ENCODE measurements at places on chromosomes 5 and 9.

GRCh38 chr5:136213919-136214493 is 21.0 kb upstream of the SMIM32 start:
- no peak for DNase-seq

DNA sequence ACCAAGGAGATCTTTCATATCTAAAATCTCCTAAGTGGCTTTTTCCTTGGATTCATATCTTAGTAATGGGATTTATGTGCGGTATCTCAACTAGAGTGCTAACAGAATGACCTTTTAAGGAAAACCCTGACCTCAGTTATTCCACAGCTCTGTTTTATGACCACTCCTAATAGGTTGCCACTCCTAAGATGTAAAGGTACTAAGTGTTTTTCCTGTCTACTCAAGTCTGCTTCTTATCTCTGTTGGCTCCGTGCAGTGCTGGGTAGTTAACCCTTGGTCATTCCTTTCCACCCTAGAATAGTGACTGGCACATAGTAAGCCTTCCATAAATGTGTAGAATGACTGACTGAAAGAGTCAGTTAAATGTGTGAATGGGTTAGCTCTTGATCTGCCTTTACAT is 161.4 kb downstream of the DOCK2 start:
- DNase-seq: no peak

GRCh38 chr9:125761676-125762450 is 14.7 kb downstream of the PBX3 start:
- no peak for DNase-seq

- DNase-seq: no peak
Observed at GRCh38 chr5:14590949-14591348, 9.4 kb downstream of the OTULINL start.

DNA sequence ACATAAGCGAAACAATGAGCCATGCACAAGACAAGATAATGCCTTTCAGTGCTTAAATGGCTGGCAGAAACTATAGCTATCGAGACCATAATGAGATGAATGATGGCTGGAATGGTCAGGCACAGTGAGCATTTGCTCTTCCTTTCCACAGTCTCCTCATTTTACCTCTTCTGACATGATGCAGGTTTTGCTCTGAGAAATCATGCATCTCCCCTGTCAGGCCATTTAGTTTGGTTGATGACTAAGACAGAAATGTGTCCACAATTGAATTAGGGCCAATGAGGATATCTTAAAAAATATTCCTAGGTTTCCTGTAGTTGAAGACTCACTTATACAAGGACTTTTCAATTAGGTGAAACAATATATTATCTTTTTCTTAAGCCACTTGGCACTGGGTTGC is 475.1 kb downstream of the TMEM232 start:
- no peak for DNase-seq

- no peak for DNase-seq
Observed at GRCh38 chr5:20572614-20573013, 584.6 kb upstream of the CDH18 start.

GRCh38 chr5:149262315-149262714 is 9.3 kb upstream of the AFAP1L1 start:
- DNase-seq: no peak

DNA sequence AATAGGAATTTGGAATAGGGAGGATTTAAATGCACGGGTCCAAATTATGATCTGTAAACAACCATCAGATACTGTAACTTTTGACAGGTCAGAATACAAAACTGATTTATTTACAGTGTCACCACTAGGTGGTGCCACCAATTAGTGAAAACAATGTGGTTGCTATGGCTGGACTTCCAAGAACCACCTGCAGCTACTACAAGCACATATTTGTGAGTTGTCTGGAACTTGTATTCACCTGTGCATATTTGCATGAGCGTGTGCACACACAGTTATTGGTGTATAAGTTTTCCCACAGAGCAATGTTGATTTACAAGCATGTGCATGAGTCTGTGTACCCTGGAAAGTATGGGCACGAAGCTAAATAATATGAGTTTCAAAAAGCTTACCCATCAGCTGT is 3.0 kb upstream of the HRCT1 start:
- no peak for DNase-seq

DNA sequence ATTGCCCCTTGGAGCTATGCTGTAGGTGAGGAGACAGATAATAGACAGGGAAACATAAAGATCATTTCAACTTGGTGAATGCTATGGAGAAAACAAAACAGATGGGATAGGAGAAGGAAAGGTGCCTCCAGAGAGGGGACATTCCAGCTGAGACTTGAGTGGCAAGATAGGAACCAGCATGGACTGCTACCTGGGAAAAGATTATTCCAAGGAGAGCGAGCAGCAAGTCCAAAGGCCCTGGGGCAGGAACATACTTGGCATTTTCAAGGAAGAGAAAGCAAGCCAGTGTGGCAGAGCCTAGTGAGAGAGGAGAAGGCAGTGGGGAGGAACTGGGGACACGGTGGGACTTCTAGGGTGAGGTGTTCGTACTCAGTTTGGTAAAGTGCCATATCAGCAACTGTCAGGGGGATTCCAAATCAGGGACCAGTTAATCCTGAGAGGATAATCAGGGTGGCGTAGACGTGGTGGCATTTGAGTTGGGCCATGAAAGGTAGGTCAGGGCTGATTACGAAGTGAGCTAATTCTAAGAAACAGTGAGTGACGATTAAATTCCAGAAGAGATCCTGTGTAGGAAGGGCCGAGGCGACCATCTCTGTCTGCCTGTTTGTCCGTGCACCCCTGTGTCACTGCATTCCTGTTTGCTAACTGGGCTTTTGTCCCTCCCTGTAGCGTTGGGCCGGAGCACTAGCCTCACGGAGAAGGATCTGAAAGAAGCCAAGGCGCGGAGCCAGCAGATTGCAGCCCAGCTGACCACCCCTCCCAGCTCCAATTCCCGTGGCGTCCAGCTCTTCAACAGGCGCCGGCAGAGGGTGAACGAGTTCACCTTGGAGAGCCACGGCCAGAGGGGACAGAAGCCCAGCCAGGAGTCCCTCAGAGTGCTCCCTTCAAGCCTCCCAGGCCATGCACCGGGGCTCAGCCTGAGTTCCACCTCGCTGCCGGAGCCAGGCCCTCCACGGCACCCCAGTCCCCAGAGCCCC is 7.1 kb downstream of the SYNPO start:
- DNase-seq: no peak

DNA sequence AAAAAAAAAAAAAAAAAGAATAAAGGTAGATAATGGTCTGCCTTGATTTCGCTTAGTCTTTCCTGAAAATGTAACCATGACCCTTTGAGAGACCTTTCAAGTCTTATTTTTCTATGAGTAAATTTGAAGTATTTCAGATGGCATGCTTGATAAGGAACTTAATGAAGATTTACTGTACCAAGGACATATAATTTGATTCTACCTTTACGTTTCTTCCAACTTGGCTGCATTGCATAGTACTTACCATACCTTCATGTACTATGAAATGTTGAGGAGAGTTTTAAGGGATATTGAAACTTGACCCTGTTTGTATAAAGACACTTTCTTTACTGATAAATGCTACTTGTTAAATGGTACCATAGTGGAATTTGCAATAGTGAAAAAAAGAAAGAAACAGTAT is 35.0 kb upstream of the SNX24 start:
- no peak for DNase-seq

DNA sequence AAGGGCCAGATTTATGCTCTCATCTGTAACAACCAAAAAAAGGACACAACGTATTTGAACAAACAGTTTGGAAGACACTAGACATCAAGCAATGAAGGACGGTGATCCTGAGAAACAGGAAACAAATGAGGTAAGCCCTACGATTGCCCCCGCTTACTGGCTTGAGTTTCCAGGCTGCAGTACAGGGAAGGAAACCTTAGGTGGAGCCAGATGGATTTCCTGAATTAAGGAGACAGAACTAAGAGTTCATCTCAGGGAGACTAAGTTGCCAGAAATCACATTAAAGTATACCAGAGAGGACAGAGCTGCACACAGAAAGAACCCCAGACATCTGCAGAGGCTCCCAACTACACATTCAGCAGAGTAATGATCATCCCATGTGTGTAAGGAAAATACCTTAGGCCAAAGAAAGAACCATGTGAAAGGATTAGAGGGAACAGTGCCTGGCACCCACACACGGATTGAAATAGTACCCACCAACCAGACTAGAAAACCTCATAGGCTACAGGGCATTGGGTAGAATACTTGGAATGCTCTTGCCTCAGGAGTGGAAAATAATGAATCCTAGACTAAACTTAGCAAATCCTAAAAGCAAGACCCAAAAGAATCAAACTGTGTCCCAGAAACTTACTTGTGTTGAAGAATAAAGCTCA is 99.3 kb upstream of the NIPBL start:
- DNase-seq: no peak

DNA sequence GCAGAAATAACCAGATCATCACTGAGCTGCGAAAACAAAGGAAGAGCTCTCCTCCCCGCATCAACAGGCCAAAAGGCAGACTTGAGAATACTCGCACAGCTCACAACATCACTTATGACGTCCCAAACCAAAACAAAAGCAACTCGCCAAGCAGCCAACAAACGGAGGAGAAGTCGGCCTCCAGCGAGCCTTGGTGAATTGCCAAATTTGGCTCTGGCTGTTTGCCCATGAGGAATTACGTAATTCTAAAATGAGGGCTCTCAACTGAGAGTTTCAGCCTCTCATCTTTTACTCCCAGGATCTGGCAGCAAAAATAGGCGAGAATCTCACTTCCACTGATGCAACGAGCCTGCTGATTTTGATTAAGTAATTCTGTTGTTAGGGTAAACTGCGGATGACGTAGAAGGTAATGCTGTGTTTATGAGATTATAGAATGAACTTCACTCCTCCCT is 51.7 kb upstream of the SEMA6A start:
- DNase-seq: no peak

DNA sequence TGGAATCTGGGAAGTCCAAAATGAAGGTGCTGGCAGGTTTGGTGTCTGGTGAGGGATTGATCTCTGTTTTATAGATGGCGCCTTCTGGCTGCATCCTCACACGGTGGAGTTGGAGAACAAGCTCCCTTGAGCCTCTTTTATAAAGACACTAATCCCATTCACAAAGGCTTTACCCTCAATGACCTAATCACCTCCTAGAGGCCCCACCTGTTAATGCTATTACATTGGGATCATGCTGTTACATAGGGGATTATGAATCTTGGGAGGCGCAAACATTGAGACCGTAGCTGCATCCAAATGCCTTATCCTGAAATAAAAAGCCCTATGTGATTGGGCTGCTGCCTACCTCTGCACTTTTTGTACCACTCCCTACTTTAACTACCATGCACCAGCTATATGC is 197.1 kb upstream of the HMHB1 start:
- DNase-seq: no peak

GRCh38 chr5:113199122-113199905 is 222.7 kb downstream of the DCP2 start:
- no peak for DNase-seq

DNA sequence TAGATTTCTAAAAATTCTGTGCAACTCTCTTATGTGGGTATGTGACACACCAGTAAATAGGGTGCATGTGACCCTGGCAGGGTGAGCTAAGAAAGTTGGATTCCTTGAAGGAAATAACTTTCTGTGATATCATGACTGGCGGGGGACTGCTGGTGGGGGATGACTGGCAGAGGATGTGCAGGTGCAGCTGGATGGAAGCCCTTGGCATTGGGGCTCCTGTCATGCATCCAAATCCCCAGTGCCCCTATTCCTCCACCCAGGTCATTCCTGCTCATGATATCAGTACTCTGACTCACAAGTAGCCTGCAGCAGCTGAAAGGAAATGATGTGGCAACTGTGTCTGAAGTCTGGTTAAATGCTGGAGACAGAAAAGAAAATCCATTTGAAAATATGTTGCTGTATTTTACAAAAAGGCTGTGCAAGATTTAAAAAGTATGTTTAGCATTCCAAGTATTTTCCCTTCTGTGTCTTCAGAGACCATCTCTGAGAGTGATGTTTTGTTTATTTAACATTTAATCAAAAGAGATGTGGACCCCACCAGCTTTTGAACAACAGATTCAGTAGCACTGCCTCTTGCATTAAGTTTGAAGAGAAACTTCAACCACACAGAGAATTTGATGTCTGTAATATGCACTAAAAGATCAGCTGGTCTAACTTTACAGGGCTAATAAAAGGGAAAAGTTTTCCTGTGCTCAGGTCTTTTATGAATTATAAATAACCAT is 17.9 kb upstream of the ZSWIM6 start:
- no peak for DNase-seq

GRCh38 chr5:10607666-10608073 is 43.8 kb downstream of the ANKRD33B start:
- DNase-seq: no peak

- no peak for DNase-seq
Observed at GRCh38 chr5:111783537-111783936, 26.5 kb upstream of the NREP start.

- no peak for DNase-seq
Observed at GRCh38 chr5:132388244-132389050, 18.9 kb downstream of the SLC22A5 start.

GRCh38 chr5:95884017-95884325 is 61.4 kb upstream of the GLRX start:
- DNase-seq: no peak
